ENCODE measurements at places on chromosomes 3 and 15.

GRCh38 chr3:53320697-53321096, 26.6 kb downstream of the DCP1A start:
- no peak for DNase-seq

DNA sequence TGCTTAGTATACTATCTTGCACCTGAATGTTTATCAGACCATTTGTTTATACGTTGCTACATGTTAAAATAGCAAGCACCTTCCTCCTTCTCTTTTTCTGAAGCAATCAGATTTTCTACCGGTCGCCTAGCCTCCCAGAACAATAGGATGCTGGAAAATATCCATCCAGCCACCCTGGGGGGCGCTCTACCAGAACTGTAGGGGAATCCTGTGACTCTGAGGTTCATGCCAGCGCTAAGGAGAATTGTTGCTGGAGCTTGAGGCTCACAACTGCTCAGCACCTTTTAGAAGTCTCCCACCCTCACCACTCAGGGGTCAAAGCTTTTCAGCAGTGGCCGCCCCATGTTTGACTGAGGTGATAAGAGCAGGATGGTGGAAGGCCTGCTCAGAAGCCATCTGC, 27.5 kb downstream of the SQOR start:
- DNase-seq, result no peak

DNA sequence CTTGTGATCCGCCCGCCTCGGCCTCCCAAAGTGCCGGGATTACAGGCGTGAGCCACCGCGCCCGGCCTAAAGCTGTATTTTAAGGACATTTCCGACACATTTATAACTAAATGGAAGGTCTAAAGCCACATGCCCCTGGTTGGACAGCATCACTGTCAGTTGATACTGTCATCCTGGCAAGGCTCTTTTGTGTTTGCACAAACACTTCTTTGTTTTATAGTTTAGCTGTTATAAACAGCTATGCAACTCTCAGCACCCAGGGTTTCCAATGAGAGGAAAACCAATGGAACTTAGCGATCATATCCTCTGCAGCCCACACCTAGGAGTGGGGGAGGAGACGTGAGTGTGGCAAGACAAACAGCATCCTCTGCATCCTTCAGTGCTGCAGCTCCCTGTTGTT, 19.7 kb downstream of the NIPA1 start:
- no peak for DNase-seq

DNA sequence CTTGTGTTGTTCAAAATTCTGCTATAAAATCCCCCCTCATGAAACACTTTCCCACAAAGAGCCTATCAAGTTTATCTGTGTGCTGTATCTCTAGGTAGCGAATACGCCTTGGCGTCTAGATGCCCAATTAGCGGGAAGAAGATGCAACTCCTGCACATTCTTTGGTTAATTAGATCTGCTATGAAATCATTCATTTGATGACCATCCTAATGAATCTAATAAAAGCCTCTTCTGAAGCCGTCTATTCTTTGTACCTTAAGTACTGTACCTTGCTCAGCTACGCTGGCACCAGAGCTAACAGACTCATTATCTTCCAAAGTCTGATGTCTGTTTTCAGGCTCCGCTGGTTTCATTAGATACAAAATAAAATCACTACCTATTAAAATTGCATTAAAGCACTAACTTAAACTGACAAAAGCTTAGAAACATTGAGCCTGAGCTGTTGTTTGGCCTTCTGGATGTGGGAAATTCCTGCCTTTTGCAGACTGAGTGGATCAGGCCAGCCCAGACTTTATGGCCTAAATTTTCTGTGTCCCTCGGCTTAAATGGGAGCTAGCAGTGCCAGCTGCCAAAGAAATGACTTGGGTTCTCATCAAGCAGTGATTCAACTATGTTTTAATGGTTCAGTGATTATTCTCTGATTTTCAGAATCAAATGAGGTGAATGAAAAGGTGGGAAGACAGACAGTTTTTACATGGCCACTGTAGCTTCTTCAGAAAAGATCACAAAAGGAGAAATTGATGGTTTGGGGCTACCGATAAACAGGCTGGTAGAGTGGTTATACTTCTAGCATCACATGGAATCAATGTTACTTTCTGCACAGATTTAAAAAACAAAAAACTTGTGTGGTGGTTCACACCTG, 28.4 kb upstream of the CHST2 start:
- no peak for DNase-seq

DNA sequence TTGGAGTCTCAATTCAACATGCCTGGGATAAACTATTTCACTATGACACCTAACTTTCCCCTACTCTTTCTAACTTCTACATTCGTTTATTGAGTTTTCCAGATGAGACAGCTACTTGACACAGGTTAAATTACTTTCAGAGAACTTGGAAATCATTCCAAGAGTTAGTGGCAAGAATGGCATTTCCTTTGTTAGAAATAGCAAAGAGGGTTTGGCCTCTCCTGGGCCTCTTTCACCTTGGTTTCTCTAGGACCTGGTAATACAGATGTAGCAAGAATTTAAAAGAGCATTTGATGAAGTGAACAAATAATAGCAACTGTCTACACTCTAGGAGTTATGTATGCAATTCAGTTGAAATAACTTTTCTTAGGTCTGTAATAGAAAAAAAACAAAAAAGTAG, 748.9 kb downstream of the MECOM start:
- no peak for DNase-seq

DNA sequence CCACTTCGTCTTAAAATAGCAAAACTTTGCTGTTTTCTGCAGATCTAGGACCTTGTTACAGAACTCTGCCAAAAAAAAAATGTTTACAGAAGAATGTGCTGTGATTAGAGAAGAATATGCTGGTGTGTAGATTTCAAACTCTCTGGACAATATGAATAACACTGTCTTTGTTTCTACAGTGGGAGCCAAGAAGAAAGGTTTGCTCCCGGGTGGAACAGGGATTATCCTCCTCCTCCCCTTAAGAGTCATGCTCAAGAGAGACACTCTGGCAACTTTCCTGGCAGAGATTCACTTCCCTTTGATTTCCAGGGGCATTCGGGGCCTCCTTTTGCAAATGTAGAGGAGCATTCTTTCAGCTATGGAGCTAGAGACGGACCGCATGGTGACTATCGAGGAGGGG, 27.3 kb downstream of the RBM6 start:
- no peak for DNase-seq

Measured in stimulated activated CD4-positive, alpha-beta T cell treated with anti-CD3 and anti-CD28 coated beads, Interleukin-1b, Interleukin-23, amount 100 ng/mL, for 4 hours (primary cell).